ENCODE measurements at places on chromosomes 5 and 9. TPM values are rescaled to one million over a fixed set of nuclear protein-coding genes. Genes with fewer than 3 reads are reported as not detected.

PFN3 gene
- not detected for total RNA-seq

- no peaks in the 10 kb centered on the region for H3K4me1 ChIP-seq
- H3K27ac ChIP-seq, result no peak overlapping the region
- no peak for ATAC-seq
- no peaks in the 10 kb centered on the region for H3K36me3 ChIP-seq
Measured at GRCh38 chr5:8288897-8289516, 420.1 kb downstream of the MTRR start.

DNA sequence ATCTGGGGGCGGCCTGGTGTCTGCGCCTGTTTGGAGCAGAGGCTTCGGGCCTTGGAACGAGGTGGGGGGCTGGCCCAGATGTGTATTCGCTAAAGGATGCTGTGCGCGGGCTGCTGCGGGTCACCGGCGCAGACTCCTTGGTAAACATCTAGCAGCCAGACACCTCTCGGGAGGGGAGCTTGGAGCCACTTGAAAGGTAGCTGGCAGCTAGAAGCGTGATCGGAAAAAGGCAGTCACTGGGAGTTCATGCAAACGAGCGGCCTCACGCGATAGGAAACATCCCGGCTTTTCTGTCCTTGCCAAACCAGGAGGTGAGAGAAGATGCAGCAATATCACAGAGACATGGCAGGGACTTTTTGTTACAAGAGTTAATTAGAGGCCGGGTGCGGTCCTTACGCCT is 8.1 kb downstream of the LAMC3 start:
- peaks cover 66% of the 10 kb centered on the region for H3K27me3 ChIP-seq
- no peak overlapping the region for H3K4me3 ChIP-seq
- H3K4me1 ChIP-seq, result no peaks in the 10 kb centered on the region
- no peak overlapping the region for H3K27ac ChIP-seq
- ATAC-seq, result no peak

DNA sequence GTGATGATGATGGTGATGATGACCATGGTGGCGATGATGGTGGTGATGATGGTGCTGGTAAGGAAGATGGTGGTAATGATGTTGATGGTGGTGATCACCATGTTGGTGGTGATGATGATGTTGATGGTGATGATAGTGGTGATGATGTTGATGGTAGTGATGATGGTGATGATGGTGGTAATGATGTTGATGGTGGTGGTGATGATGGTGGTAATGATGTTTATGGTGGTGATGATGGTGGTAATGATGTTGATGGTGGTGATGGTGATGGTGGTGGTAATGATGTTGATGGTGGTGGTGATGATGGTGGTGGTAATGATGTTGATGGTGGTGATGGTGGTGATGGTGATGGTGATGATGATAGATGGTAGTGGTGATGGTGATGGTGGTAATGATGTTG is 20.7 kb upstream of the RXRA start:
- H3K27ac ChIP-seq, result no peak overlapping the region
- H3K36me3 ChIP-seq, result no peaks in the 10 kb centered on the region
- no peak for ATAC-seq
- no peak overlapping the region for H3K4me3 ChIP-seq
- H3K27me3 ChIP-seq, result no peaks in the 10 kb centered on the region

DNA sequence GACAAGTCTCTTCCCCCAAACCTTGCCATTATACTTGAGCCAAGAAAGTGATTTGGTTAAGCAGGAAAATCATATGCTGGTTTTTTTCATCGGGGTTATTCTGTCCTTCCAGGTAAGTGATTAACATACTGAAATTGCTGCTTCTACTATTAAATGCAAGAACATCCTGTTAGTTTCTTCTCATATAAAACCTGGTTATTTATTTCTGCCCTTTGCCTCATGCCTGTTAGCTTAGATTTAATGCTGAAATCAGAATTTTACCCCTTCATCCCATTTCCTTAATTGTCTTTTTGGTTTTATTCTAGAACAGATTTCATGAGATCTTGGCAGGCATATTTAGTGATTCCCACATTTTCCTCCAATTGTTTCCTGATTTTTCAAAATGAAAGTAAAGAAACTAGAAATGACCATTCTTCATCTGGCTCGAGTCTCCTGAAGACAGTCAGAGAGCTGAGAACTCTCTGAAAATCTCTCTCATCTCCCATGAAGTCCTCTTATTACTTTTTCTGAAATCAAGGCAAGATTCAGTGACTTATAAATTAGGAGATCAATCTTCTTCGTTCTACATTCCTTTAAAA is 132.9 kb downstream of the NFIB start:
- H3K4me3 ChIP-seq, result peak overlapping the region; percentile 25
- H3K36me3 ChIP-seq, result no peaks in the 10 kb centered on the region
- peaks cover 37% of the 10 kb centered on the region for H3K4me1 ChIP-seq
- no peak for ATAC-seq
- no peaks in the 10 kb centered on the region for H3K27me3 ChIP-seq

DNA sequence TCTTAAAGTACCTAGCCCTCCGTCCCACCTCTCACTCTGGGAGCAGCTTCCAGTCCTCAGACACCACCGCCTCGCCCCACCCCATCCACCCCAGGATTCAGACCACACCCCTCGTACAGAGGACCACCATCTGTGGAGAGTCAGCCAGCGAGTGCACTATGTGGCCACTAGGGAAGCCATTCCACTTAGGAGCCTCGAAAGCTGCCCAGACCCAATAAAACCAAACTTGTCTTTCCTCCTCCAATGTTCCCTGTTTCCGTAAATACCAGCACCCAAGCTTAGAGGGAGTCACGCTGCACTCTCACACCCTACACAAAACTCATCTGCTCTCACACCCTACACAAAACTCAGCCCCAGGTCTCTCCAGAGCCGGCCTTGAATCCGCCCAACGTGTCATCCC is 1.9 kb downstream of the GCNT4 start:
- no peaks in the 10 kb centered on the region for H3K4me1 ChIP-seq
- H3K36me3 ChIP-seq, result no peaks in the 10 kb centered on the region
- no peaks in the 10 kb centered on the region for H3K27me3 ChIP-seq
- H3K4me3 ChIP-seq, result no peak overlapping the region
- H3K27ac ChIP-seq, result peak overlapping the region; percentile 38

DNA sequence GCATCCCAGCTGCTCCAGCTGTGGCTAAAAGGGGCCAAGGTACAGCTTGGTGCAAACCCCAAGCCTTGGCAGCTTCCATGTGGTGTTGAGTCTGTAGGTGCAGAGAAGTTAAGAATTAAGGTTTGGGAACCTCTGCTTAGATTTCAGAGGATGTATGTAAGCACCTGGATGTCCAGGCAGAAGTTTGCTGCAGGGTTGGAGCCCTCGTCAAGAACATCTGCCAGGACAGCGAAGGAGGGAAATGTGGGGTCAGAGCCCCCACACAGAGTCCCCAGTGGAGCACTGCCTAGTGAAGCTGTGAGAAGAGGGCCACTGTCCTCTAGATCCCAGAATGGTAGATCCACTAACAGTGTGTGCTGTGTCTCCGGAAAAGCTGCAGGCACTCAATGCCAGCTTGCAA is 236.2 kb upstream of the ADRA1B start:
- no peaks in the 10 kb centered on the region for H3K4me1 ChIP-seq
- no peak for ATAC-seq
- H3K27ac ChIP-seq, result no peak overlapping the region
- no peak overlapping the region for H3K4me3 ChIP-seq

DNA sequence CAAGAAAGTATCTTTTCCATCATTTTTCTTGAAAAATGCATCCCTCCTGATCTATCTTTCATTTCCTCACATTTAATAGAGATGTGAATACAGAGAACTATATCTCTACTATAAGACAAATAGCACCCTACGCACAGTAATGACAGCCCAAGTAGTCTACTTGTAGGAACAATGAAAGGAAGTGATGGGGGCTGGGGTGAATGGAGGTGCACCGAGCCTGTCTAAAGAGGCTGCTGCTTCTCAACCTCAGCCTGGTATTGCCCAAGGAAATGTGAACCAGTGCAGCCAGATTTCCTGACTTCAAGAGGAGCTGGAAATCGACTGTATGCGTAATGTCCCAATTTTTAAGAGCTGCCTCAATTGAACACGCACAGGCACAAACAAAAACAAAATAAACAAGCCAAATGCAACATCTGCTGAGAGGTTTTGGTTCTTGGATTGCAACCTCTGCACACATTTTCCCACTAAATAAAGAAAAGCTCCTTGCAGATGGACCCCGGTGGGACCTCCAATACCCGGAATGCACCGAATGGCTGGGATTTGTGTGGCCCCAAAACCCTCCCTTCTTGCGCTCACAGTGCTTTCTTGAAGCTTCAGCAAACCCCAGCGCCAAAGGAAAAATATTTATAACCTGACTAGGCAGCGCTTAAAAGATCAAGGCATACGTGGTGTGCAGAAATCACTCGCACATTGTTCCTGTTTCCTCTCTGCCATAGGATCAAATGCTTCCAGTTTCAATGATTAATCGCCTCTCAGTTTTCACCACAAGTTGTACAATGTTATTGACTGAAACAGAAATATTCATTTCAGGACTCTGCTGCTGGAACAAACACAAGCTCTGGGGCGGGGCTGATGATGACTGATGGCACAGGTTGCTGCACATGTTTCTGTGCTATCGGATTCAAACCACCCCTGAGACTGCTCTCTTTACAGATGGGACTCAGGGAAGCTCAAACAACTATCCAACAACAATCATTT is 68.3 kb downstream of the KCNIP1 start:
- no peaks in the 10 kb centered on the region for H3K4me1 ChIP-seq
- peaks cover 74% of the 10 kb centered on the region for H3K27me3 ChIP-seq
- no peaks in the 10 kb centered on the region for H3K36me3 ChIP-seq
- H3K27ac ChIP-seq, result no peak overlapping the region

ADGRV1 gene
- 0.16 TPM for total RNA-seq

DNA sequence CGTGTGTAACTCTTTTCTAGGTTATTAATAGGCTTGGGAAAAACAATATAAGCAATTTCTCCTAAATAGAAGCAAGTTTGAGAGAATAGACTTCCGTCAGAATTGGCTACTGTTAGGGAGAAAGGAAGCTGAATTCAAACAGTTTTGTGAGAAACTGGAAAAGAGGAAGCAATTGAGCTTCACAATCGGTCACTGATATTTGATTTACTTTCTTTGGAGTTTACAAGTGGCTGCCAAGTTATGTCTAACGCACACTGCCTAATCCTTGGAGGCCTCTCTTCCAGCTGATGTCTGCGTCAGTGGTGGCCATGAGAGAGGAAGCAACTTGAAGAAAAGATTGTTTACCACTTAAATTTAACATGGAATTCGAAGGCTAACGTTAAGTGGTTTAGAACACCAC is 319.5 kb downstream of the ADGRV1 start:
- ATAC-seq, result peak; percentile 34
- H3K4me3 ChIP-seq, result no peak overlapping the region
- no peaks in the 10 kb centered on the region for H3K27me3 ChIP-seq

- H3K36me3 ChIP-seq, result no peaks in the 10 kb centered on the region
- H3K4me3 ChIP-seq, result no peak overlapping the region
- no peaks in the 10 kb centered on the region for H3K4me1 ChIP-seq
- H3K27ac ChIP-seq, result no peak overlapping the region
- no peak for ATAC-seq
Measured at GRCh38 chr9:36322462-36322861, 64.2 kb upstream of the GNE start.

TUSC1 gene
- 24.1 TPM for total RNA-seq

- no peaks in the 10 kb centered on the region for H3K4me1 ChIP-seq
- no peaks in the 10 kb centered on the region for H3K27me3 ChIP-seq
- no peak overlapping the region for H3K27ac ChIP-seq
- H3K36me3 ChIP-seq, result no peaks in the 10 kb centered on the region
Measured at GRCh38 chr5:147162740-147163139, 72.1 kb upstream of the STK32A start.

- no peak overlapping the region for H3K27ac ChIP-seq
- H3K27me3 ChIP-seq, result no peaks in the 10 kb centered on the region
- ATAC-seq, result no peak
- no peak overlapping the region for H3K4me3 ChIP-seq
- no peaks in the 10 kb centered on the region for H3K4me1 ChIP-seq
Measured at GRCh38 chr9:87310827-87311523, 186.7 kb upstream of the DAPK1 start.

DNA sequence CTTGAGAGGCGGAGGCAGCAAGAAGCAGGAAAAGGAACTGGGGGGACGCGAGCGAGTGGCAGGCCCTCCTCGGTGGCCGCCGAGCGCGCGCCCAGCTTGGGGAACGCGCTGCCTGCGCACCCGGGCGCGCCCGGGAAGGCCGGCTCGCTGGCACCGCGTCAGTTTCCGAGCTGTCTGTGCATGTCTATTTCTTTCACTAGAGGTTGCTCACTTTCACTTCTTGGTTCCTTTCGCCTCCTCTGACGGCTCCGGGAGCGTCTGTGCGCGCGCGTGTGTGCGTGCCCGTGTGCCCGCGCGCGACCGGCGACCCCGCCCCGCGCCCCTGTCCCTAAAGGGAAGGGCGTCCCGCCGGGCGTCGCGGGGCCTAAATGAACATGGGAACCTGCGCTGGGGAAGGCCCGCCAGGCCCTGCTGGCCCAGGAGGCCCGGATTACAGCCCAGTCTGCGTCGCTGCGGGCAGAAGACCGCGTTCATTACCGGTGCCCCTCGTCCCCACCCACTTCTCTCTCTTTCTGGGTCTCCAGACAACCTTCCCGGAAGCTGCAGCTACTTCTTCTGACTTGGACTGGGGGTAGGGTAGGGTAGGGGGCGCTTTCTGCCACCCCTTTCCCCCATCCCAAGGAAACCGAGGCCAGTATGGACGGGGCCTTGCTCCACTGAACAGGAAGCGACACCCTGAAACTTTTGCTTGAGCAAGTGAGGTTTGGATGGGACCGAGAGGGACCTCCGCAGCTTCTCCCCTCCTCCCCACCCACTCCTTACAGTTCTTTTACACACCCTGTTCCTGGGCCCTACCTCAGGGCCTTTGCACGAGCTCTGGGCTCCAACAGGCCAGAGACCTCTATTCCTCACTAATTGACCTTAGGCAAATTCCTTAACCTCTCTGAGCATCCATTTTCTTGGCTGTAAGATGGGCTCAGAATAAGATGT is 205.8 kb upstream of the IER5L start:
- H3K36me3 ChIP-seq, result no peaks in the 10 kb centered on the region
- H3K4me1 ChIP-seq, result peaks cover 22% of the 10 kb centered on the region

DNA sequence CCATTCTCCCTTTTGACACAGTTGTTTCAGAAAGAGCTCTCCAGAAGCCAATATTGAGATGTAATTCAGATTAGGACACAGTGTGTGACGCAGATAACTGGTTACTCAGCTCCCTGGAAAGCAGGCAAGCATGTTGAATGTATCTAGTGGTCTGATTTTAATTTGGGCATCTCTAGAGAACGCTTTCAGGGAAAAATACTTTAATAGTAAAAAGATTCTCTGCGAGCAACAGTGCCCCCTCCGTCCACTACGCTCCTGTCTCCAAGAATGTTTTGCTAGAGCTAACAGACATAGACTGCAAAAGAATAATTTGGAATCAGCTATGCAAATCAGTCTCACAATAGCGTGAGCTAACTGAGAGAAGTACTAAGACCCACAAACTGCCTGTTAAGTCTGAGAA is 23.3 kb downstream of the CFAP90 start:
- H3K4me1 ChIP-seq, result no peaks in the 10 kb centered on the region
- H3K27me3 ChIP-seq, result no peaks in the 10 kb centered on the region
- no peak overlapping the region for H3K27ac ChIP-seq

FCN1 gene
- 3.4 TPM for total RNA-seq

DNA sequence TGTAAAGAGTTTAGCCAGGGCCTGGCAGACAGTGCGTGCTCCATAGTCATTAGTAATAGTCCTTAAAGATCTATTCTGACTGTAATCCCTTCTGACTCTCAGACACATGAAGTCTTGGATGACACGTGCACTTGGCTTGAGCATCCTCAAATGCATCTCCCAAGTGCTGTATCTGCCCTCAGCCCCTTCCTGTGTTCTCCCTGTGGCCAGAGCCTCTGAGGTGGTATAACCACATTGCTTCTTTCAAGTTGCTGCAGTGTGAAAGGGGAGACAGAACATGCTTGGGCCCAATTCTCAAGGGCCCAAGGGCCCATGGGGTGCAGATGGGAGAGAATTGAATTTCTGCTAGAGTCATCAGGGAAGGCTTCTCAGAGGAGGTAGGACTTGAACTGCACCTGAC is 30.1 kb upstream of the HAND1 start:
- peaks cover 62% of the 10 kb centered on the region for H3K27me3 ChIP-seq
- H3K27ac ChIP-seq, result no peak overlapping the region
- ATAC-seq, result no peak
- H3K4me3 ChIP-seq, result no peak overlapping the region
- H3K4me1 ChIP-seq, result no peaks in the 10 kb centered on the region

DRD1 gene
- not detected for total RNA-seq
